ENCODE measurements at places on chromosomes 12 and 14.

DNA sequence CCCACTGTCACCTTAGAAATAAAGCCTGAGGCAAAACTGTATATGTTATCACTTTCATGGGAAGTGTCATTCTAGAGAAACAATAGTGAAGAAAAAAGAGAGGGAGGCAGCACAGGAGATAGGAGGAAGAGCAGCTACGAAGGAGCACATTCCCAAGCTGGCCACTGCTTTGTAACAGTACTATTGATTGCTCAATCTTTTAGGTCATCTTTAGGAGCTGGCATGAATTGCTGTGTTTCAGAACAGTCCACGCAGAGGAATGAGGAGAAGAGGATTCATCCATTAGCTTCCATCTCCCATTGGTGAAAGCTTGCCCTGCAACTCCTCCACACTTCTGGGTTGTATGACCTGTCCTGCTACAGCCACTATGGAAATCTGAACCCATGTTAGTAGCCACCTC, 372.5 kb upstream of the DDHD1 start:
- DNase-seq = no peak

GRCh38 chr12:75705749-75706711, 194.6 kb upstream of the KRR1 start:
- DNase-seq = no peak

- peak; percentile 82 for DNase-seq
These were observed 50.3 kb downstream of the CCNK start for GRCh38 chr14:99531251-99532096.

- DNase-seq = no peak
These were observed 12.1 kb downstream of the TRAF3 start for GRCh38 chr14:102789349-102789748.

DNA sequence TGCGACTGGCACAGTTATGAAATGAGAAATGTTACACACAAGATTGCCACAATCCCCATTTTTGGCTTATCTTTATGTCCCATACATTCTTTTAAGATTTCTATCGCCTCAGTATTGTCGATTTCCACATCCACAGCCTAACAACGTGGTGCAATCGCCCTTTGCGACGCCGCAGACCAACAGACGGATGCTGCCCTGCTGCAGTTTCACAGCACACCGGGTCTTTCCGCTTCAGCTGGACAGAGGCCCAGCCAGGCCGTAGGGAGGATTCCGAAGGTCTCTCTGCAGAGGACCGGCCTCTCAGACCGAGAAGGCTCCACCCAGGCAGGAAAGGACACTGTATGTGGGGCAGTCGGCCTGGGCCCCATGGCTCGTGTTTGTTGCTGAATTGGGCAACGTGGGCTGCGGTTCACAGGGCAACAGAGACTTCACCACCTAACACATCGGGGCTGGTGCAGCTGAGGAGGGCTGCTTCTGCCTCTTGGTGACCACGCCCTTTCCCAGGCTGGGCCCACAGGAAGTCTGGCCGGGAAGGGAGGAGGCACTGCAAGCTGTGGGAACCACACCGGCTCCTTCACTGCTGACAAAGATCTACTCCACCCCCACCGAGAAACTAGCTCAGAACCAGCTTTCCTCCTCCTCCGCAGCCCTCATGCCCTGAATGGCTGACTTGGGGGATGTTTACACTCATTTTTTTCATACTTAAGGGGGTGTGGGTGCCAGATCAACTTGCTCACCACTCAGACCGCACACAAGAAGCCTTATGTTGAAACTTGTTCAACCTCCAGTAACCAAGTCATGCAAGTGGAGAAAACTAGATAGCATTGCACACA, 32.9 kb upstream of the MDM1 start:
- DNase-seq = peak; percentile 100

DNA sequence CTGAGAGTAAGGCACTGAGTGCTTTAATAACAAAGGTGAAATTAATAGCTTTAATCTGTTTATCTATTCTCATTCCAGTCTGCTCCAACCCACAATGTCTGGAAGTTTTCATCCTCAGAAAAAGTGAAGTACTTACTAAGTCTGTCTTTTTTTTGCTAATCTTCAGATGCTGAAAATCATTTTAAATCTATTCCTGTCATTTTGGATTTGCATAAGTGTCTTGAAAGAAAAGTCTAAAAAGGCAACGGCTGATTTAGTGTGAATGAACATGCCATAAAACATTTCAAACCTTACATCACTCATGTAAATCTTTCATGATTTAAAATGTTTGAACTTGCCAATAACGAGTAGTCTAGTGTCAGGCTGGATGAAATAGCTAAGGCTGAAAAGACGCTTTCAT, 685.6 kb downstream of the RPS29 start:
- no peak for DNase-seq

- no peak for DNase-seq
These were observed 275.0 kb downstream of the ALG10 start for GRCh38 chr12:34297126-34297789.

DNA sequence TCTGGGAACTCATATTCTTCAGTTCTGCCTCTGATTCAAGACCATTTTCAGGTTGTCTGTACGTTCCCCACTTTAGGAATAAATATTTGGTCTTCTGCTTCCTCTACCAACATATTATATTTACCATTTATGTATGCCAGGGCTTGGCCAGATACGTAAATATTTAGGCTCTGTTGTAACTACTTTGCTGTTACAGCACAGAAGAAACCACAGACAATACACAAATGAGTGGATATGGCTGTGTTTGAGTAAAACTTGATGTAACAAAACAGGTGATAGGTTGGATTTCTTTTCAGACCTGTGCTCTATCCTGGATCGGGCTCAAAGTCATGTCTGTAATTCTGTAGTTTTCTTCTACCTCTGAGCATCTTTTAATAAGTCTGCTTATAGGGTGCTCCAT, 37.5 kb downstream of the RAP1B start:
- no peak for DNase-seq

GRCh38 chr14:93019367-93019843, 96.3 kb downstream of the ITPK1 start:
- DNase-seq = no peak

GRCh38 chr12:82366197-82366596, 7.9 kb downstream of the METTL25 start:
- DNase-seq = no peak

DNA sequence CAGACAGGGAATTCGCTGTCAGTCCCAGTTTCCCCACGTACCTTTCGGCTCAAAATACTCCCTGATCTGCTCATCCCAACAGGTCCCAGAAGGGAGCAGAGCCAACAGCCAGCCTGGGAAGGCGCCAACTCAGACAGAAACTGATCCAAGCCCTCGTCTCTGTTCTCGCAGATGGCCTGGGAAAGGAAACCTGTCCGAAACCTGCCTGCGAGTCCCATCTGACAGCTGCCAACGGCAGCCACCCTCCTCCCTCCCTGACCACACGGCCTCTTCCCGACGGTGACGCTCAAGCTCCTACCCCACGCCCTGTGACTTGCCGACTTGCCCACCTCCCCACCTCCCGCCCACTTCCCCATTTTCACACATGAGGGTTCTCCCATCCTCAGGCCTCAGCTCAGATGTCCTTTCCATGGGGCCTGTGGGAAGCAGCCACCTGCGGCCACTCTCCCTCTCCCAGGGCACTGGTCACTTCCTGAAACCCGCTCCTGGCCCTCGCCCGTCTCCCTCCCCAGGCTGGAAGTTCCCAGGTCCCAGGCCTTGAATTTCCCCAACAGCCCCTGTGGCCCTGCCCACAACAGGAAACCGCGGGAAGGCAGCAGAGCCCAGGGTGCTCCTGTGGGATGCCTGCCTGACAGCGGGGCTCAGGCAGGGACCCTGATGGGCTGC, 60.9 kb upstream of the FBRSL1 start:
- no peak for DNase-seq

- DNase-seq = no peak
These were observed 84.0 kb upstream of the PTPRR start for GRCh38 chr12:71004578-71004977.

GRCh38 chr12:257521-258321, 4.9 kb downstream of the SLC6A13 start:
- no peak for DNase-seq

DNA sequence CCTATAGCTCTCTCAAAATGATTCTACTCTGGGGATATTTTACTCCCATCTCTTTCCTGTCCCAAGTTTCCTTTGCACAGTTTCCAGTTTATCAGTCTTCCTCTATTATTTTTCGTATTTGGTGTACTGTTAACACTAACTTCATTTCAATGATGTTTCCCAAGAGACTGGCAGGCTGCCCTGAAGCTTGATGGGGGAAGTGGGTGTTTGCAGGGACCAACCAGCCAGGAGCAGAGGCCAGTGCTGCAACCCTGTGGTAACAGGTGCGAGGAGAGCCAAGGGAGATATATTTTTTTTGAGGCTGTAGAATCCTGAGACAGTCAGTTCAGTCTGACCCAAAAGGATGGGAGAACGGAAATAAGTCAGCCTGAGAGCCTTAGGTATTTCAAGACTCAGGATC, 11.8 kb upstream of the CEBPE start:
- DNase-seq = no peak

DNA sequence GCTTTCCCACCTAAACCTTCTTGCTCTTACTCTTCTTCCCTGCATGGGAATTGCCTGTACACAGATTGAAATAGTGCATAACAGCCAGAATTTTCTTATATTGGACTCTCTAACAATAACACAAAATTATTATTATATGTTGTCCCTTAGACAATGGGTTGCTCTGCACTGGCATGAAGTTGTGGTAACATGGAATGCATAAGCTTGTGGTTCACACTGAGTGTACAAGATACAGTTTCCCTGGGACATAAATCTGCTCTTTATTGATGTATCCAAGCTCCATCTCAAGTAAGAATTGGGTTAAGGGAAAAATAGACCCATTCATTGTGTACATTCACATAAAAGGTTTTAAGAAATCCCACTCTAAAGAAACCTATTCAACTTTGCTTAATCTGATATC, 114.4 kb upstream of the NTF3 start:
- no peak for DNase-seq

DNA sequence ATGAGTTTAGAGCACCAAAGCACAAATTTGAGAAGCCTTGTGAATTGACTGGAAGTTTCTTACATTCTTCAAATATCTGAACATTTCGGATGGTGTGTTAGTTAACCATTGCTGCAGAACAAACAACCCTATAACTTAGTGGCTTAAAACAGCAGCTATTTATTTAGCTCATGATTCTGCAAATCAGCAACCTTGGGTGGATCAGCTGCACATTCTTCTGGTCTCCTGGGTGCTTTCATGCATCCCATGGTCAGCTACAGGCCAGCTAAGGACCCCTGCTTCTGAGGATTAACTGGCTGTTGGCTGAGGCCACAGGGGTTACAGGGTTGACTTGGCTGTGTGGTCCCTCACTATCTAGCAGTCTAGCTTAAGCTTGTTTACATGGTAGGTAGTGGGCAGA, 114.0 kb upstream of the HIF1A start:
- no peak for DNase-seq

GRCh38 chr14:65228956-65229747, 126.8 kb upstream of the MAX start:
- DNase-seq = no peak

DNA sequence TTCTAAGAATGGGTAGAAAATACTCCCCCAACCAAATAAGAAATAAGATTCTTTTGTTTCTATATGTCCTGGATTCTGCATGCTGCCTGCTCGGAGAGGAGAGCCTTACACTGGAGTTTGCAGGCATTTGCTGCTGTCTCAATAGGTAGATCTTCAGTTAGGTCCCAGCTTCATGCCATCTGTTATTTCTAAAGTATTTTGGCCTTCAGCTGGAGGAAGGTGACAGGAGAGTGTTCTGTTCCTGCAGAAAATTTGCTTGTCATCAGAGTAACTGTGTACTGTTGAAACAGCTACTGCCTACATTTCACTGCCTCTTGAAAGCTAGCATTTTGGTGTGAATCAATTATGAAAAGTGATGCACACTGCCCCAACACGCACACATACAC, 966.9 kb downstream of the NRXN3 start:
- no peak for DNase-seq

- no peak for DNase-seq
These were observed 72.4 kb upstream of the SYT1 start for GRCh38 chr12:78792052-78792698.
